Subcutaneous adipose tissue (tissue), 4 donors: ENCODE measurements at places on chromosomes 1 and 21. TPM values are rescaled to one million over a fixed set of nuclear protein-coding genes. Genes with fewer than 3 reads are reported as not detected.

Gene OR2L13
- not detected for total RNA-seq

Gene PLA2G2A
- total RNA-seq: 1,021 TPM

Gene SLC44A3
- 1.5 TPM for total RNA-seq

Gene TSACC
- not detected for total RNA-seq

Gene DLGAP3
- total RNA-seq: not detected

Gene SLC35F3
- 0.44 TPM for total RNA-seq

Gene NGF
- 2.1 TPM for total RNA-seq

Gene EDN2
- not detected for total RNA-seq

Gene CFHR2
- not detected for total RNA-seq
